Effector CD8-positive, alpha-beta T cell (primary cell): ENCODE measurements at places on chromosomes 6 and 20.

GRCh38 chr6:118843685-118844390, 50.1 kb upstream of the ASF1A start:
- no peak for DNase-seq

DNA sequence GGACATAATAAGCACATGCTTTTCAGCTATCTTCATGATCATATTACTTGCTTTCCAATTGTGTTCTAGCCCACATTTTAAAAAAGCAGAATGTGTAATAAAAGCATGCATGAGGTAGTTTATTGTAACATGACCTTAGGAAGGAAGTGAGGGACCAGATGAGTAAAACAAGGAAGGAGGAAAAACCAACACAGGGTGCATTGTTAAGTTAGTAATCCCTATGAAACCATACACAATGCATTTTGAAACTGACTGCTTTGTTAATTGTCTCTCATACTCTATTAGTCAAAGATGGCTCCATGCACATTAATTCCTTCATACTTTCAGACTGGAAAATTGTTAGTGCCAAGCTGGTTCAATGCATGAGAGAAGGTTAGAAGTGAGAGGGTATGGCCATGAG, 37.7 kb upstream of the CENPW start:
- DNase-seq: no peak

DNA sequence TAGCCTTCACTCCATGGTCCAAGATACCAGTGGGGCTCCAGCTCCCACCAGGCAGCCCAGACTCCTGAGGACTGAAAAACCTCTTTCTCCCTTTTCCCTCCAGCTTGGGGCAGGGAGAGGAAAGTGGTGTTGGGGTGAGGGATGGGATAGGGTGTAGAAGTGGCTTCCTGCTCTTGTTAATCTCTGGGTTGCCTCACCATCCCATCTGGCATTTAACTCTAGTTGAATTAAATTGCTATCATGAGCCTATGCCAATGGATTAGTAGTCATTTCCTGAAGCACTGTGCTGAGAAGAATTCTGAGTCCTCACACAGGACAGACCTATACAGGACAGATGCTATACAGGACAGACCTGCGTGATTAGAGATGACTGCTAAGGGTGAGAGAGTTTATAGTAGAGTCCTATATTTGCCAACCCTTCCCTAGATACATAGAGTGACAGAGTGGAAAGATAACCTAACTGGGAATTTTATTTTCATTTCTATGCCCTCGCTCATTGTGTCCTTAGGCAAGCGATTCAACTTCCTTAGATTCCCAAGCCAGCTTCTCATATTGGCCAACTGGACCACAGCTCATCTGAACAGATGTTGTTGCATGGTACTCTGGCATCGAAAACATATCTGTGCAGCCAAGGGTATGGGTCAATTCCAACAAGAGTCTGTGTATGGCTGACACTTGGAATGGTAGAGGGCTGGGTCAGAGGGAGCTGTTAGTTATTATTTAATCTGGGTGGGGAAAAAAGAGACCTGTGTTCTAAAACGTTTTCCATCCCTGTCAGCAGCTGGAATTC, 42.8 kb downstream of the MCHR2 start:
- no peak for DNase-seq

- DNase-seq: peak; percentile 63
Measured at GRCh38 chr6:160455541-160456213, 107.5 kb downstream of the SLC22A3 start.

- no peak for DNase-seq
Measured at GRCh38 chr6:135283926-135284325, 102.8 kb downstream of the MYB start.

DNA sequence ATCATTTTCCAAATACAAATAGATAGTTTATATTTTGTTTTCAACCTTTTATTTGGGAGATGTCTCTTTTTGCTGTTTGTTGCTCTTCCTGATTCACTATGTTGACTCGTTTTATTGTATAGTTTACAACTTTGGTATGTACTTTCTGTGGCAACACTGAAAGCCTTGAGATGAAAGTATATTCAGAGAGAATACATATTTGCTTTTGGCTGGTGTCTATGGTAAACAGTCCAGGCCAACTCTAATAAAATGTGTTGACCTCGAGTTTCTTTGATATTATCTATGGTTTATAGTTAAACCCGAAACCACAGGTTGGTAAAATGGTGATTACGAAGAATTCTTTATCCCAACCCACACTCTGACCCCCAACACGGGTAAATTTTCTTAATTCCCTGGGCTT, 919.6 kb upstream of the MAP3K7 start:
- DNase-seq: no peak

DNA sequence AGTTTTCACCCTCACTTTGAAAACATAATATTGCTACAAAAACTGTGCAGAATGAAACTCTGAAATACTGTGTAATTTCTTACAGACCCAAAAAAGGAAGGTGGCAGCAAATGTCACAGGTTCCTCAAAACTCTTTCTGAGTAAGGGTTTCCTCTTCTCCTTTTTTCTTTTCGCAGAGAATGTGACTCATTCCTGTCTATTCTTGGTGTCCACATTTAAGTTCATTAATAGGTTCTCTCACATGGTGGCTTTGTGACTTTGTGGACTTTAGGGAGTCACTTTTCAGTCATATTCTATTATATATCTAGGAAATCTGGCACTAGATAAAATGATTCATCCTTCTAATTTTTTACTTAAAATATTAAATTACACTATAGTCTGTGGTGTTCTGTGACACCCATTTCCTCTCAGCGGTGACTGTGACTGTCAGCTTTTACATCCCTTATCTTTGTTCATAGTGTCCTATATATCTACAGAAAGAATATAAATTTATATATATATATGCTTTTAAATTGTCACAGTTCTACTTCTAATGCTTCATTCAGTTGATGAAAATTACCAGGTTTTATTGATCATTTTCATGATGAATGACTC, 126.8 kb upstream of the HCRTR2 start:
- no peak for DNase-seq

DNA sequence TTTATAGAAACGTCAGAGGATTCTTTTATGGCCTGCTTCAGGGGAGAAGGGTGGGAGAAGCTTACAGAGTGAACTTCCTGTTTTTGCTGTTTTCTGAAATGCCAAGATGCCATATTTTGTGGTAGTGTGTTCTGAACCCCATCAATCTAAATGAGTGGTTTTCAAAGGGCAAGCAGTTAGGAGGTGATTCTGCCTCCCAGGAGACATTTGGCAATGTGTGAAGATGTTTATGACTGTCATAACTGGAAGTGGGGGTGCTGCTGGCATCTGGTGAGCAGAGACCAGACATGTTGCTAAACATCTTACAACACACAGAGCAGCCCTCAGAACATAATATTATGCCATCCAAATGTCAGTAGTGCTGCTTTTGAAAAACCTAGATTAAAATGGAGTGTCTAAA, 6.0 kb upstream of the PRL start:
- DNase-seq: no peak

- no peak for DNase-seq
Measured at GRCh38 chr20:4135385-4136077, 120.2 kb upstream of the RNF24 start.

DNA sequence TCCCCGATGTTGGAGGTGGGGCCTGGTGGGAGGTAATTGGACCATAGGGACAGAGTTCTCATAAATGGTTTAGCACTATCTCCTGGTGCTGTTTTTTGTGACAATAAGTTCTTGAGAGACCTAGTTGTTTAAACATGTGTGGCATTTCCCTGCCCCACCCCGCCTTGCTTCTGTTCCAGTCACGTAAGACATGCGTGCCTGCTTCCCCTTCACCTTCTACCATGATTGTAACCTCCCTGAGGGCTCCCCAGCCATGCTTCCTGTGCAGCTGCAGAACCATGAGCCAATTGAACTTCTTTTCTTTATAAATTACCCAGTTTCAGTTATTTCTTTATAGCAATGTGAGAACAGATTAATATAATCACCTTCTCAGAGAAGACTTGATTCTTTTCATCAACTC, 2.5 kb upstream of the RNF144B start:
- DNase-seq: no peak

DNA sequence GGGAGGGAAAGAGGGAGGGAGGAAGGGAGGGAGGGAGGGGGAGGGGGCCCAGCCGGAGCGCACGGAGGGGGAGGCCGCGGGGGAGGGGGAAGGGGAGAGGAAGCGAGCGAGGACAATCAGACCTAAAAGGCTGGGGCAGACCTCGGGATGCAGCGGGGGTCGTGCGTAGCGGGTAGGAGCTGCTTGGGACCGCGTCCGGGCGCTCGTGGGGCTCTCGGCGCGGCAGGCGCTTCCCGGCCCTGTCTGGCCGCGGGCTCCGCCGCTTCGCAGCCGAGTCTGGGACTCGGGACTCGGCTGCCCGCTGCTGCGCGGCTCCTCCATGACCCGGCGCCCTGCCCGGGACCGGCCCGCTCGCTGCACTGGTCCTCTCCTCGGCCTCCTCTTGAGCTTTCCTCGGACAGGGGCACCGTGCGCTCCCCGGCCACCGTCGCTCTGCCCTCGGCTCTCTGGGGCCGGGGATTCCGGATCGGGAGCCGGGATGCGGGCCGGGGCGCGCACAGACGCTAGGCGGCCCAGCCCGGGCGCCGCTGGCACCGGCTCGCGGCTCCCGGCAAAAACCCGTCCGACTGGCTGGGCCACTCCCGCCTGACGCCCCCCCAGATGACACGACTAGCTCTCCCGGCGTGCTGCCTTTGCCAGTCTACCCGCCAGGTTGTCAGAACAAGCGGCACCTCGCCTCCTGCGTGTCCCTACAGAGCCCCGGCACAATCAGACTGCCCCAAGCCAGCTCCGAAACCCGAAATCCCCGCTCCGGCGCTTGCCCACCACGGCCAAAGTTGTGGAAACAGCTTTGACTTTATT, 2.2 kb downstream of the TFAP2A start:
- DNase-seq: no peak

DNA sequence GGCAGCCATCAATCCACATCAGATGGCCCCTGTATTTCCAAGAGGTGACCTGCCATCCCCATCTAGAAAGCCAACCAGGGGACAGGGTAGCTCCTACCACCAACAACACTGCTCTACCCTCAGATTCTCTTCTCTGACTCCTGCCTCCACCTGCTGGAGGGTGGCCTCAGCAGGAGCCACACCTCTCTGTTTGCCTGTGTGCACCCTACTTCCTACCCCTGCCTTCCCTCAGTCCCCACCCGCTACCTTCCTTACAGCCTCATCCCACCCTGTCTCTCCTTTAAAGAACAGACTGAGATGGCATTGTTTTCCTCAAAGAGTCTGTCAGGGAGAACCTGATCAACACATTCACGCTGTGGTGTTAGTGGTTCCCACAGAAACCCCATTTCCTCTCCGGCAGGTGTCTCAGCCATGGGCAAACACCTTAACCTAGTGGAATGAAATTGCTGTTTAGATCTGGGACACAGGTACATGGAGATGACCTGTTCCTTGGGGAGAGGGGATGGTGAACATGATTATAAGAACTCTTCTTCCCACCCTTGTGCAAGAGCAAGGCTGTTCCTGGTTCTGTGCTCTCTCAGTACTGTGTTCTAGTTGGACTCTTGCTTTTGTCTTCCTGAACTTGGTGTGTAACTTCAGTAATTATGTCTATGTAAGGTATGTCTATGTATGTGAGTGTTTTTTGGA, 1.8 kb downstream of the ENTPD6 start:
- DNase-seq: no peak

DNA sequence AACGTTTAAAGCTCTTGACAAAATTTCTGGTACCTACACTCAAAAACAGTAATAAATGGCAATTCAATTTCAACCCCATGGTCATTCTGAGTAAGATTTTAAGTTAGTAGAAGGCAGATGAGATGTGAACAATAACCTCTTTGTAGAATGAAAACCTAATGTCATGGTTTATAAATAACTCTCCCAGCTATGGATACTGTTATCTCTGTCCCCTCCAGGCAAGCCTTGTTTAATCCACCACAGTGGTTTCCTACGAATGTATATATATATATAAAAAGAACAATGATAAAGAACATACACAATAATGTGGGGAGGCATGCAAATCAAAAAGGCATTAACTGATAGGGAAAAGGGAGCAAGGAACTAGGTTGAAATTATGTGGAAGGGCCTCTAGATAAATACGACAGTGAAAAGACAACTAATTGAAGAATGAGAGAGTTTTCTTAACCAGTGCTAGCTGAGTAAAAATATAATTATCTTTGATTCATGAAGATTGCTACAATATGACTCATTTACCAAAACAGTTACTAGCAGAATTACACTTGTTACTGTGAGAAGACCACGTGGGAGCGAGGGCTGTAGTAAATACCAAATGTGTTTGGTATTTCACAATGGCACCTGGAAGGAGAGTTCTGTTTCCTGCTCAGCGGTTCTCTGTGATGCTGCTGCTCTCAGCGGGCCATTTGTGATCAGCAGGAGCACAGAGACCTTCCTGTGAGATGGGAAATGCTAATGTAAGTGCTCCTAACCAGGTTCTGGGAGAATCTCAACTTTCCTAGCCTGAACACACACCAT, 173.7 kb downstream of the MBOAT1 start:
- DNase-seq: no peak

DNA sequence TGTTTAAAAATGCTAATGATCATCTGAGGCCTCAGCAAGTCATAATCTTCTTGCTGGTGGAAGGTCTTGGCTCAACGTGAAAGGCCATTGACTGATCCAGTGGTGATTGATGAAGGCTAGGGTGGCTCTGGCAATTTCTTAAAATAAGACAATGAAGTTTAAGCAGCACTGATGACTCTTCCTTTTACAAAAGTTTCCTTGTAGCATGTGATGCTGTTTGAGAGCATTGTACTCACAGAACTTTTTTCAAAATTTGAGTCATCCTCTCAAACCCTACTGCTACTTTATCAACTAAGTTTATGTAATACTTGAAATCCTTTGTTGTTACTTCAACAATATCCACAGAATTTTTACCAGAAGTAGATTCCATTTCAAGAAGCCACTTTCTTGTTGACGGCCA, 382.3 kb downstream of the ESR1 start:
- DNase-seq: no peak

- DNase-seq: no peak
Measured at GRCh38 chr6:31567531-31568370, 4.3 kb upstream of the LTA start.

DNA sequence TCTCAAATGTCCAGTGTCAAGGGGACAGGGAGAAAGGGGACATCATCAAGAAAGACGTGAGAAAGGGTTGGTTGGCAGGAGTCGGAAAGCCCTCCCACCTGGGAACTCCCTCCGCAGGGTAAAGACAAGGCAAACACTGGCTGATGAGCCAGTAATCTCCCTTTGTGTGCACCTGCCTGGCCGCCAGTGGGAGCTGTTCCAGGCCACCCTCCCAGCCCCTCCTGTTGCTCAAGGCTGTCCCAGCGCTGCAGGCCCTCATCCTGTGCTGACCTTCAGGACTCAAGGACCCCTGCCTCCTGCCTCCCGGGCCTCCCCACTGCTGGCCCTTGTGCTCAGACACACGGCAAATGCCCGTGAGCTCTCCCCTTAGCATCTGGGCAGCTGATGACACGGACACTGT, 7.4 kb downstream of the FRMD1 start:
- DNase-seq: no peak

- DNase-seq: no peak
Measured at GRCh38 chr20:32157611-32158010, 48.1 kb downstream of the TM9SF4 start.

GRCh38 chr6:4291453-4292403, 156.4 kb upstream of the ECI2 start:
- DNase-seq: no peak

DNA sequence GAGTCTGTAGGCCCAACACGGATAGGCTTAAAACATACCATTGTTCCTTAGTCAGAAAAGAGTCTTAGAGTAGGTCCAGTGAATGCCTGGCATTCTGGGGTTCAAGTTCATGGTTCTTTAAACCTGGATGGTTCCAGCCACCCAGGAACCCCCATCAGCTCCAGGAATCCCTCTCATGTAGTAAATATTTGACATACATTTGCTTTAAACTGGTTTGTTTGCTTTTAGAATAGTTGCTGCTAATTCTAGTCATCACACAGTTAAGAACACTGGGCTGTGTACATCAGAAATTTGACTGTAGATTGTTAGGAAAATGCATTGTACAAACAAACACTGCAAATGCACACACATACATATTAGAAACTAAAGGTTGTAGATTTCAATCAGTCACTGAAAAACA, 30.6 kb upstream of the PBOV1 start:
- no peak for DNase-seq
